ENCODE measurements at places on chromosomes 3 and 15. TPM values are rescaled to one million over a fixed set of nuclear protein-coding genes. Genes with fewer than 3 reads are reported as not detected.
A peak's percentile ranks its signal among the peaks of the same experiment; 100 is the strongest.

- H3K36me3 ChIP-seq, result no peaks in the 10 kb centered on the region
- no peaks in the 10 kb centered on the region for H3K27me3 ChIP-seq
- DNase-seq, result no peak
- H3K4me3 ChIP-seq, result no peak overlapping the region
These were observed 635.9 kb downstream of the CADM2 start for GRCh38 chr3:85594676-85595075.

DNA sequence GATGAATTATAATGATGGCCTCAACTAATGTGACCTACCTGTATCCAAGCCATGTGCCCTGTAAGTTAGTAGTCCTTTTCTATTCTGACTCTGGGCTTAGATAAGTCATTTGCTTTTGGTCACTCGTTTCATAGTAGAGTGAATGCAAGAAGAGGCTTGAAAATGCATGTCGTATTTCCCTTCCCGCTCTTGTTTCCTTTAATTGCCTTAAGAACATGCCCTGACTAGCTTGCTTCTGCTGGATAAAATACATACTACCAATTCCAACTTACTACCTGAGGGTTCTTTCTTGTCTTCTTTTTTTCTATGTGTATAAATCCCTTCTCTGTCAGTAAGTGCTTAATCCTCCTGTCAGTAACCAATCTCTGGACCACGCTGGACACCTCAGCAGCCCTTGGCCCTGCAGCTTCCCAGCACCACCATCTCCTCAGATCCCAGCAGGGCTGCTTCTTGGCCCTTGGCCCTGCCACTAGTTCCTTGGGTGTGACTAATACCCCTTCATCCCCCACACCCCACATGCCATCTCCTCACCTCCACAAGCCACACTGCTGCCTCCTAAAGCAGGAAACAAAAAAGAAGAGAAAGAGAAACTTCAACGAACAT is 771.7 kb downstream of the IGSF11 start:
- DNase-seq, result no peak
- no peaks in the 10 kb centered on the region for H3K36me3 ChIP-seq
- no peaks in the 10 kb centered on the region for H3K4me1 ChIP-seq

- H3K27me3 ChIP-seq, result no peaks in the 10 kb centered on the region
- peak overlapping the region; percentile 73 for H3K4me3 ChIP-seq
- H3K27ac ChIP-seq, result peak overlapping the region; percentile 87
- no peaks in the 10 kb centered on the region for H3K36me3 ChIP-seq
- no peaks in the 10 kb centered on the region for H3K4me1 ChIP-seq
These were observed 965 bp downstream of the FLNB start for GRCh38 chr3:58009026-58009748.

The FXR1 gene
- total RNA-seq, result 147 TPM

- H3K27me3 ChIP-seq, result no peaks in the 10 kb centered on the region
- H3K4me3 ChIP-seq, result no peak overlapping the region
- no peak overlapping the region for H3K27ac ChIP-seq
- DNase-seq, result no peak
These were observed 35.2 kb upstream of the SLC24A5 start for GRCh38 chr15:48085591-48085930.
